Astrocyte of the spinal cord (primary cell): ENCODE measurements at places on chromosomes 3 and 15.

GRCh38 chr3:40104441-40104840 is 205.1 kb upstream of the EIF1B start:
- DNase-seq = no peak

GRCh38 chr15:56774356-56774755 is 41.0 kb upstream of the ZNF280D start:
- no peak for DNase-seq

DNA sequence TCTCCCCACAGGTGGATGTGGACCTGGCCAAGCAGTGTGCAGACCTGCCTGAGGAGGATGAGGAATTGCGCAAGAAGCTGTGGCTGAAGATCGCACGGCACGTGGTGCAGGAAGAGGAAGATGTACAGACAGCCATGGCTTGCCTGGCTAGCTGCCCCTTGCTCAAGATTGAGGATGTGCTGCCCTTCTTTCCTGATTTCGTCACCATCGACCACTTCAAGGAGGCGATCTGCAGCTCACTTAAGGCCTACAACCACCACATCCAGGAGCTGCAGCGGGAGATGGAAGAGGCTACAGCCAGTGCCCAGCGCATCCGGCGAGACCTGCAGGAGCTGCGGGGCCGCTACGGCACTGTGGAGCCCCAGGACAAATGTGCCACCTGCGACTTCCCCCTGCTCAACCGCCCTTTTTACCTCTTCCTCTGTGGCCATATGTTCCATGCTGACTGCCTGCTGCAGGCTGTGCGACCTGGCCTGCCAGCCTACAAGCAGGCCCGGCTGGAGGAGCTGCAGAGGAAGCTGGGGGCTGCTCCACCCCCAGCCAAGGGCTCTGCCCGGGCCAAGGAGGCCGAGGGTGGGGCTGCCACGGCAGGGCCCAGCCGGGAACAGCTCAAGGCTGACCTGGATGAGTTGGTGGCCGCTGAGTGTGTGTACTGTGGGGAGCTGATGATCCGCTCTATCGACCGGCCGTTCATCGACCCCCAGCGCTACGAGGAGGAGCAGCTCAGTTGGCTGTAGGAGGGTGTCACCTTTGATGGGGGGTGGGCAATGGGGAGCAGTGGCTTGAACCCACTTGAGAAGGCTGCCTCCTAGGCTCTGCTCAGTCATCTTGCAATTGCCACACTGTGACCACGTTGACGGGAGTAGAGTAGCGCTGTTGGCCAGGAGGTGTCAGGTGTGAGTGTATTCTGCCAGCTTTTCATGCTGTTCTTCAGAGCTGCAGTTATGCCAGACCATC is 8.6 kb downstream of the VPS18 start:
- DNase-seq = no peak

- peak; percentile 67 for DNase-seq
Observed at GRCh38 chr3:112786002-112786590, 60.6 kb downstream of the CD200R1L start.

GRCh38 chr3:46615050-46615775 is 2.9 kb downstream of the FAM240A start:
- DNase-seq = no peak

GRCh38 chr15:101429191-101429590 is 60.3 kb downstream of the PCSK6 start:
- no peak for DNase-seq

DNA sequence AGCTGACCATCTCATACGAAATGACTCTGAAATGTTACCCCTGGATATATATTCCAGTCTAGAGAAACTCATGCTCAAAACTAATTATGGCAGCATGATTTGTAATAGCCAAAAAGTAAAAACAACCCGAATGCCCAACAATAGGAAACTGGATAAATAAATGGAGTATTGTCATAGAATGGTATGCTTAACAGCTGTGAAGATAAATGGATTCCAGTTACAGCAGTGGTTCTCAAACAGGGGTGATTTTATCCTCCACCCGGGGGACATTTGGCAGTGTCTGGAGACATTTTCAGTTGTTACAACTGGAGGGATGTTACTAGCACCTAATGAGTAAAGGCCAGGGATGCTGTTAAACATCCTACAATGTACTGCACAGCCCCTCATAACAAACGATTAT is 52.3 kb upstream of the PIAS1 start:
- DNase-seq = no peak

DNA sequence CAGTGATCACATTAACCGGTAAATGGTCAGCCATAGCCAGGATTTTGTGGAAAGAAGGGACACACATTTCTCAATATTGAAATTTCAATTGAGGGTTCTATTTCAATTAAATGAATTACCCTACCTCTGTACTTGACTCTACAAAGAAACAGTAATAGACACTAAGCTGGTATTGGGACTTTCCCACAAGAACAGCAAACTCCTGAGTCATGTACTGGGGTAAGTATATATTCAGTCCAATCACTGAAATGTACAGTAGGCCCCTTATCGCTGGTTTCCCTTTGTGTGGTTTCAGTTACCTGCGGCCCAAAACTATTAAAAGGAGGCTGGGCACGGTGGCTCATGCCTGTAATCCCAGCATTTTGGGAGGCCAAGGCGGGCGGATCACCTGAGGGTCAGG is 17.6 kb downstream of the ASB14 start:
- no peak for DNase-seq

GRCh38 chr3:55661141-55661540 is 174.0 kb upstream of the WNT5A start:
- DNase-seq = no peak

GRCh38 chr3:157354254-157354653 is 82.4 kb upstream of the PTX3 start:
- DNase-seq = no peak
